ENCODE measurements at places on chromosomes 6 and 20.

GRCh38 chr6:107624541-107624940 lies 134.6 kb downstream of the SOBP start:
- no peak for DNase-seq

GRCh38 chr6:118843685-118844390 lies 50.1 kb upstream of the ASF1A start:
- no peak for DNase-seq

DNA sequence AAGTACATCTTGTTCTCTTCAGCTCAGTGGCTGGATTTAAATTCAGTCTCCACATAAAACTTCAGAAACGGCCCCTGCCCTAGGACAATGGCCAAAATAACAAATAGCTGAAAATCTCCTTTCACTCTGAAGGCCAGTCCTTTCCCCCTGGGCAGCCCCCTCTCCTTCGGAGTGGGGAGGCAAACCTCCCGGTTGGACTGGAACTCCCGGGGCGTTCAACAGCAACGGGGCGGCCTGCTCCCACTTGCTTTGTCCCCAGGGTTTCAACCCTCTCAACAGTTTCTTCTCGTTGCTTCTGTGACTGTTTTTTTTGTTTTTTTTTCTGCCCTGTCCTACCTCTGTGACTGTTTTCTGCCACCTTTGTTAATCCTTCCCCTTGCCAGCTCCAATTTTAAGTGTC lies 102.6 kb upstream of the DUSP22 start:
- DNase-seq: no peak

- DNase-seq: no peak
Observed at GRCh38 chr6:6747371-6747770, 158.9 kb downstream of the LY86 start.

- no peak for DNase-seq
Observed at GRCh38 chr6:91268941-91269340, 682.1 kb upstream of the MAP3K7 start.

DNA sequence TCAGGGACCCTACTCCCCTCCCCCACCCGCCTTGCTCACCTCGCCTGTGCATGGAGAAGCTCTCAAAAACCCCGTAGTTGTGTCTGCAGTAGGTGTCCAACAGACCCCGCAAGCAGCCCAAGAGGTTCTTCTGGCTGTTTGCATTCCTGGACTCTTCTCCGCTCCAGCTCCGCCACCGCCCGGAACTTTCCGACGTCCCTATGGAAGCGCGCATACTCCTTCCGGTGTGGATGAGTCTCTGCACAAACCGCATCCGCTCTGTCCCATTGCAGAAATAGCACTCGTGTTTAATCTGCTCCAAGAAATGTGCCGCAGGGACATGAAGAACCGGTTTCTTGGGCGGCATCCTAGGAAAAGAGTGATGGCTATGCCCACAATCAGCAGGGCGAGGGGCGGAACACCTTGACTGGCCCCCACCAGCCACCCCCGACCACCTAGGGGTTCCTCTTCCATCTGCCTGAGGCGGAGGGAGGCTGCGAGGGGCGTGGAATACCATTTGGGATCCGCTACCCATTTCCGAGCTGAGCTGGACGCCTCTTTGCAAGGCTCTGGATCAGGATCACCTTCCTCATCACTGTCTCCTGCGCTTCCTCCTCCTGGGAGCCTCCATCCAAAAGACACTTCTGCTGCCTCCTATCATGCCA lies 20.2 kb downstream of the HLA-DRA start:
- no peak for DNase-seq

GRCh38 chr6:142914369-142914768 lies 30.6 kb downstream of the HIVEP2 start:
- DNase-seq: no peak

GRCh38 chr6:25118038-25118437 lies 161.1 kb upstream of the CARMIL1 start:
- no peak for DNase-seq

DNA sequence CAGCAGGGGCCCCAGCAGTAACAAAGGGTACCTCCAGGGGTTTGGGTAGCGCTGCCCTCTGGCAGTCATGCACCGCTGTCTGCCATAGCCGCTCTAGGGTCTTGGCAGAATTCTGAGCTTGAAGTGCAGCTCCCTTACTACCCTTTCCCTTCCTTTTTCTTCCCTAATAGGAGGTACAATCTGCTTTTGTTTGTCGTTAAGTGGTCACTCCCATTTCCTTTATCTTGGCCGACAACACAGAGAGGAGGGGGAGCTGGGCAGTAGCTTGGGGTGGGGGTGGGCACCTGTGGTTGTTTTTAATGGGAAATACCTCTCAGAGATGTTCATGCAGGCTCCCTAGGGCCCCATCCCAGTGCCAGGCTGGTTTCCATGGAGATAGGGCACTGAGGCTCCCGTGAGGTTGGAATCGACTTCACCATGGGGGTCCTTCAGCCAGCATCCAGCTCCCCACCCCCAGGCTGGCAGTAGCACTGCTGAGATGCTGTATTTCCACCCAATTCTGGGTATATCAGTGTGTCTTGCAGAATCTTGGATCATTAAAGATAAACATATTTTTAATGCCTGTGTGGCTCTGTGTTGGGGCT lies 18.6 kb downstream of the CCDC167 start:
- no peak for DNase-seq

- no peak for DNase-seq
Observed at GRCh38 chr6:27547157-27548075, 74.5 kb upstream of the ZNF184 start.

Data from activated CD4-positive, alpha-beta T cell treated with anti-CD3 and anti-CD28 coated beads, Interleukin-2, amount 50 U/mL, for 1 hour (primary cell).